Hippocampal formation (tissue), 2 donors: ENCODE measurements at places on chromosomes 7 and 10.

DNA sequence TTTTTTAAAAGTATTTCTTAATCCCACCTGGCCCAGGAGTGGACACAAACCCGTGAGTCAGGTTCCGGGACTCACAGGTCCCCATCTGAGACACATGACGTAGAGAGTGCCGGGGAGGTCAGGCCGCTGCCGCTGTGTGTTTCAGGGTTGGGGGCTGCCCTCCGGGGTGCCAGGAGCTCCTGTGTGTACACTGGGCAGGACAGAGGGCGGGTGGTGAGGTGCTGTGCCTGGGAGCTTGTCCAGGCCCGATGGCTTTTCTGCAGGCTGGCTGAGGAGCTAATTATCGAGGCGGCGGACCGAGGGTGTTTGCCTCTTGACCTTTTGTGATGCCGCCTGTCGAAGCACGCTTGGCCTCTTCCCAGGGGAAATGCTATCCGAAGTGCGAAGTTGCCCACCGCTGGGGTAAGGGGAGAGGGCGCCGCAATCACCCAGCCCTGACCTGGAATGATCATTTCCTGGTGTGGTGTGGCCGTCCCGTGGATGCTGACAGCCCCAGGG lies 42.1 kb downstream of the FOXL3 start:
- DNase-seq = no peak

DNA sequence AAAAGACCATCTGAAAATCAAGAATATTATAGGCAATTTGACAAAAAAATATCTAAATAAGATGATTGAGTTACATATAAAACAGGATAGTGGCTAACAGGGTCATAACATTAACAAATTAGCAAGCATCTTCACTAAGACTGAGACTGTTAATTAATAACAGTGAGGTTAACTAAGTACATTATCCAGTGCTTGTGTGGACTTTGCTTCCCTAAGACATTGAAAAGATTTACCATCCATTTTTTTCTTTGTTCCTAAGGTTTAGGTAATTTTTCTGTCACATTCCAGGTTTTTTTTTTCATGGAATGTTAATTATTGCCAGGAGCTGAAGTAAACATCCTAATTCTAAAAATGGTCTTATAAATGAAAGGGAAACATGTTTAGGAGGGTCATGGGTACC lies 227.6 kb downstream of the ANKRD7 start:
- no peak for DNase-seq

- no peak for DNase-seq
Observed at GRCh38 chr7:53656881-53657280, 621.4 kb downstream of the POM121L12 start.

GRCh38 chr10:97736403-97736901 lies 476 bp upstream of the ZFYVE27 start:
- no peak for DNase-seq

DNA sequence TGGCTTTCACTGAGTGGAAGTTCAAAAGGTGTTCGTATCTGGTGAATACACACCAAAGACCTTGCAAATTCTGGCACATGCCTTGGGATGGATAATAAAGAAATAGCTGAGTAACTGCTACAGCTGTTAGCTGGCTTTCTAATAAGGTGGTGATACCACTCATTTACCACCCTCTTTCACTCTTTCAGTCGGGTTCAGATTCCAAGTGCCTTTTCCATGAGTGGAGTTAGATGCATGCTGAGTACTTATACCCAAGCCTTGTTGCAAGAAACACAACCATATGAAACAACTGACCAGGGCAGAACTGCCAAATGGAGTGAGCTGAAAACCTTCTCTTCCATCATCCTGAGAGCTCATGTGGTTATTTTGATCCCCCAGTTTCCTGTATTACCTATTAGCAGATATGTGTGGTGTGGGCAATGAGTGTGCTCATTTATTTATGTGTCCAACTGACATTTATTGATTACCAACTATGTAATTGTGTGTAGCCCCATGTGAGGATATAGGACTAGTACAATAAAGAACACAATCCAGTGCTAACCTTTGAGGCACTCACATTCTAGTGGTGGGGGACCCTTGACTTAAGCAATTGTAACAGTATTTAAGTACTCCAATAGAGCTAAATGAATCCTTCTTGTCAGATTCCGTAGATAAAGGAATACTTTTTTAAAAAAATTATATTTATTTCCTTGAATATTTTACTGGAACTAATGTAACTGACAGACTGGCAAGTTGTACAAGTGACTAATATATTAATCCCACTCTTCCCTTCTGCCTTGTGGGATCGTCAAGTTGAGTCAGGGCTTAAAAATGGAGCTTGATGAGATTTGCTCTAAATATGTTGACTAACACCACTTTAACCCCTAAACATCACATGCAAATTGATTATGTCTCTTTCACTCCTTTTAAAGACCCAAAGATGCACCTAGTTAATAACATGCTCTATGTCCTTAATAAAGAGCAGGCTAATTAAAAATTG lies 124.7 kb downstream of the ARID5B start:
- no peak for DNase-seq

DNA sequence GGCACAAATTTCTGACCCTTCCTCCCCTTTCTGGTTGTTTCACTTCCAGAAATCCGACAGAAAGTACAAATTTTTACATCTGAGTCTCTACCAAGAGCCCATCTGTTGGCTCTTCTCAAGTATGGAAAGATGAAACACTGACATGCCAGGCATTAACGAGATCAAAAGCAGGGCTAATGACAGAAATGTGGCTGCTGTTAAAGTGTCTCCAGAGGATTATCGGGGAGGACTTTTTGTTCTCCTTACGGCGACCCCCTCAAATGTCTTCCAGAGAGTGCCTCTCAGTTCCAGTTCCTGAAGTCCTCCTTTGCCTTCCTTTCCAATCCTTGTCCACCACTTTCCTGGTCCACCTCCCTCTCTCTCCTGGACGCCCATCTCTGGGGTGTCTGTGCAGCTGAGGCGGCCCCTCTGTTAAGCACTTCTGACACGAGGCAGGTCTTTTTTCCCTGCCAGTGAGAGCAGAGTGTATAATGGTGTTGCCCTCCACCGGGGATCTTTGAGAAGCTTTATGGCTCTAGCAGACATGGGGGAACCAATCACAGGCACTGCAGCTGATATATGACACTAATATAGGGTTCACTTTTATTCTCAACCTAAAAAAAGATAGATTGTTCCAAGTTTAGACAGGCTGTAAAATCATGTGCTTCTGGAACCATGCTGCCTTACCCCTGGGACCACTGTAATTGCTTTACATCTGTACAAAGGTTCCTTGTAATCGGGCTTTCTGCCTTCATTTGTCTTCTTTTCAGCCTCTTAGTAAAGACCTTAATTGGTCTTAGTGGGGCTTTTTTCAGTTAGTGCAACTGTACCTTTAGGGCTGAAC lies 757.1 kb downstream of the AUTS2 start:
- DNase-seq = no peak

DNA sequence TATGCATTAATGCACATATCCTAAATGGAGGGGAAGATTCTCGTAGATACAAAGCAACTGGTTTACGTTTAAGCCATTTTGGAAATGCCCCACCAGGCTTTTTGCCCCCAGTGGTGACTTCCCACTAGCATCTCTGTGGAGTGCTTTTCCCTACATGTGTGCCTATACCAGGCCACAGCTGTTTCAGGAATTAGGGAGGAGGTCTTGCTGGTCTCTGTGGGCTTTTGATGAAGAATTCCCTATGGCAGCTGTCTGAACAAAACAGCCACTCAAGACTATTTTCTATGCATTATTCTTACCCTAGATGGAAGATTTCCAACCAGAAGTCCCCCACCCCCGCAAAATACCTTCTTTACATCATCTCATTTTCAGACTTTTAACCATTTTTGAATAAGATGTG lies 52.0 kb upstream of the NMT2 start:
- no peak for DNase-seq

- DNase-seq = no peak
Observed at GRCh38 chr10:77186936-77187335, 450.7 kb downstream of the KCNMA1 start.

DNA sequence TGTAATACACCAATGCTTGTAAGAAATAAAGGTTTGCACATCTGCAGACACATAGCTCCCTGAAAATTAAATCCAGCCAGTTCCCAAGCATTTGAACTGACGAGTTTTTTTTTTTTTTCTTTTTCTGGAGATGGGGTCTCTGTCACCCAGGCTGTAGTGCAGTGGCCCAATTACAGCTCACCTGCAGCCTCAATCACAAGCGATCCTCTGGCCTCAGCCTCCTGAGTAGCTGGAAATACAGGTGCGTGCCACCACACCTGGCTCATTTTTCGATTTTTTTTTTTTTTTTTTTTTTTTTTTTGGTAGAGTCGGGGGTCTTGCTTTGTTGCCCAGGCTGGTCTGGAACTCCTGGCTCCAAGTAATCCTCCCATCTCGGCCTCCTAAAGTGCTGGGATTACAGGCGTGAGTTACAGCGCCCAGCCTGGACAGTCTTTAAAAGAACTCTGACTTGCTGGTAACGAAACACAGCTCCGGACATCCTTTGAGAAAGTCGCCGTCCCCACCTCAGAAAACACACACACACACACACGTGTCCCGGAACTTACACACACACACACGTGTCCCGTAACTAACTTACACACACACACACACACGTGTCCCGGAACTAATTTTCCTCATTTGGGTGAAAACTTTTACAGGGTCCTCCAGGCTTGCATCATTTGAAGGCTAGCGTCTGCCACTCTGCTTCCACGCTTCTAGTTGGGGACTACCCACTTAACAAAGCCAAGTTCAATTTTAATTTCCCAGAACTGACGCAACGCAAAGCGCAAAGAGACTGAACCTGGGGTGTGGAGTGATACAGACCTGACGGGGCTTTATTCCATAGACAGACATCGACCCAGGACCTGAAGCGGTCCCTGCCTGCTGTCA lies 18.6 kb downstream of the OCM2 start:
- no peak for DNase-seq

GRCh38 chr10:113319479-113319878 lies 233.4 kb upstream of the HABP2 start:
- no peak for DNase-seq

DNA sequence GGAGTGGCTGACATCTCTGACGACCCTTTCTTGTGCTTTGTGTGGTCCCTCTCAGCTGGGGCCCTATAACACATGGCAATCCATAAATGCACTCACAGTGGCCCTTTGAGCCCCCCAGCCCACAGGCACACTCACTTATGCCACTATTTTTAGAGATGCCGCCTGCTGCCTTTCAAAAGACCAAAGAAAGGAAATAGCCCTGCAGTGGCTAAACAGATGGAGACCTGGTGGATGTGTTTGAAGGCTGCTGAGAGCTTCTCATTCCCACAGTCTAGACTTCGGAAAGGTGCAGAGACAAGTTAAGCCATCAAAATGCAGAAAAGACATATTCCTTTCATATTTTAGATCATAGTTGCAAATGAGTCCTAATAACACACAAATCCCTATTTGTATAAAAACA lies 42.0 kb upstream of the PDZD8 start:
- DNase-seq = no peak
